ENCODE measurements at places on chromosomes 16 and 17.

GRCh38 chr16:64238571-64238970 is 883.3 kb downstream of the CDH11 start:
- DNase-seq = no peak

DNA sequence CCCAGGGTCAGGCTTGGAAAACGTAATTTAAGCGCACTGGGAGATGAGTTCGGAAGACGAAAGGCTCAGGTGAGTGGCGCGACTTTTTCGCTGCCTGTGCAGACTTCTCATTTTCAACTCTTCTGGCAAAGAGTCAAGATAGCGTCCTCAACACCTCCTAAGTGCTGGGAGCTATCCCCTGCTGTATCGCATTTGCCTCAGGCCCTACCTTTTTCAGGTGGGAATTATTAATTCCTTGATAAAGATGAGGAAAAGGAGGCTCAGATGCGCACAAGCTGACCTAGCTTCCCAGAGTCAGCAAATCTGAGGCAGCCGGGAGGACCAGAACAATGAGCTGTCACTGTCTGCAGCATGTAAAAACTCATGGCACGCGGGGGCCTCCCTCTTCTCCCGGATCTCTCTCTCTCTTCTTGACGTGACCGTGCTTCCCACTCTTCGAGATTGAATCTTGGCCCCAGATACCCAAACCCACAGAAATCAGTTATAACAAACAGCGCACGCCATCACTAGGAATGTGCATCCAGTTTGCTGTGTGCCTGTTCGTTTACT is 512 bp upstream of the ADAMTS18 start:
- DNase-seq = no peak

DNA sequence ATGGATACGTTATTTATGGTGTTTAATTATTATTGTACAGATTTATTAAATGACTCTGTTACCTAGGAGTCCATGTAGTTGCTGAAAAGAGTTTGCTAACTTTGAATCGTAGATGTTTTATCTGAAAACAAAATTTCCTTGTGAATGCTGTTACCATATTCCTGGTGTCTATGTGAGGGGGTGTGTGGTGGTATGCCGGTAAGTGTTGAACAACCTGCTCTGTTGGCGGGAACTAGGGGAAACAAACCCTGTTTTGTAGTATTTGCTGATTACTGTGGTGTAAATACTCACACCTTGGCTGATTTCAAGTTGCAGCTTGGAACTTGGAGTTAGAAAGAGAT is 386.4 kb downstream of the WWOX start:
- DNase-seq = no peak

DNA sequence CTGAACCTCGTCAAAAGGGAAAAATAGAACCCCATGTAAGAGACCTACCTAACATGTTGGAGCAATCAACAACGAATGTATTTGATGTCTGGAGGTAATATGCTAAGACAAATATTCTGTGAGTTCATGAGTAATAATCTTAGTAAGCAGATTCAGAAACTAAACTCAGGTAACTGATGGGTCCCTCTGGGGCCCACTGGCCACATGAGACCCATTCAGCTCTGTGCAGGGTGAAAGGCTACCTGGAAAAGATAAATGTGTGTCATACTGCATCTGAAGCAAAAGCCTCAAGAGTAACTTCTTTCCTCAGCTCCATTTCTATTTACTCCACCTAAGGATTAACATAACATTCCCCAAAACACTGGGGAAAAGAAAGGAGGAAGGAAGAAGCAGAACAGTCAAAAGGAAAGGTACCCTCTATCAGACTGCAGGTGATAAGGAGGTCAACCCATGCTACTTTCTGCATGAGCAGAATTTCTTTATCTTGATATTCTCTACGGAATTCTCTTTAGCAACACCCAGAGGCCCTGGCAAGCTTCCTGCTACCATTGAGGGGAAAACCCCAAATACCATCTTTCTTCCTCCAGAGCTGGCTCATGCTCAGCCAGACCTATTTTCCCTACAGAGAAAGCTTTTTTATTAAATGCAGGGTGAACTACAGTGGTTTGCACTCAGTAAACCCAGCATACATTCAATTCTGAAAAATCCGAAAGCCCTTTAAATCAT is 37.7 kb upstream of the ABCA6 start:
- DNase-seq = no peak

- peak; percentile 32 for DNase-seq
These were observed 1.4 kb upstream of the SPNS2 start for GRCh38 chr17:4497101-4497824.

GRCh38 chr17:49334744-49335512 is 27.1 kb downstream of the ZNF652 start:
- DNase-seq = no peak

DNA sequence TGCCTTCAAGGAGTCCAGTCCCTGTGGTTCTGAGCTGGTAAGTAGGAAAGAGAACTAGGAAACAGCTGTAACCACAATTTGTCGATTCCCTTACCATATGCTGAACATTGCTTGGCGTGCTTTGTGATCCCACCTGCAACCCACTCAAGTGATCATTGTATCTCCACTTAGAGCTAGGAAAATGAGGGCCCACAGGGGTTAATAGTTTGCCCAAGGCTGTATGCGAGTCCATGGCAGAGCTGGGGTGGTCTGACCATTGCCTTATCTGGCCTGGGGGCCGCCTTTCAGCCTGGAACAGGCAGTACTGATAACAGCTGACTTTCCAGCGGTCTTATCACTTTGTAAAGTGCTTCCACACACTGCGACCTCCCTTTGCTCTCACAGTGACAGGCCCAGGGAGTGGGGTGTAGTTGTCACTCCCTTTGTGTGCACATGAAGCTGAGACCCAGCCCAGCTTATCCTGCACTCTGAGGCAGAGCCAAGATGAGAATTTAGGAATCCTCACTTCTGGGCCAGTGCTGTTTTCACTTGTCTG is 9.8 kb downstream of the MYL4 start:
- no peak for DNase-seq

DNA sequence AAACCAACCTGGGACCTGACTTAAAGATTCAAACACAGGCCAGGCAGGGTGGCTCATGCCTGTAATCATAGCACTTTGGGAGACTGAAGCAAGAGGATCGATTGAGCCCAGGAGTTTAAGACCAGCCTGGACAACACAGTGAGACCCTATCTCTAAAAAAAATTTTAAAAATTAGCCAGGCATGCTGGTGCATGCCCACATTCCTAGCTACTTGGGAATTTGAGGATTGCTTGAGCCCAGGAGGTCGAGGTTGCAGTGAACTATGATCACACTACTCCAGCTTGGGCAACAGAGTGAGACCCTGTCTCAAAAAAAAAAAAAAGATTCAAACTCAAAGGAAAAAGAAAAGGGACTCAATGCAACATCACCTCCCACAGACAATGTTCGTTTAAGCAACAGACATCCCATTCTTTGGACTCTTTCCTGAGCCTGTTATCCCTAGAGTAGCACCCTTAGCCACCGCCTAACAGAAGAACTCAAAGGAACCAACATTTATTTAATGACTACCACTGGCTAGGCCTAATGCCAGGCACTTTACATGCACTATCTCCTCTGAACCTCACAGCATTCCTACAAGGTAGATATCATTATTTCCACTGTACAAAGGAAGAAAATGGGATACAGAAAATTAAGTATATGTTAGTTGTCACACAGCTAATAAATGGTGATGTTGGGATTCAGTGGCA is 12.7 kb downstream of the MYO18A start:
- no peak for DNase-seq

DNA sequence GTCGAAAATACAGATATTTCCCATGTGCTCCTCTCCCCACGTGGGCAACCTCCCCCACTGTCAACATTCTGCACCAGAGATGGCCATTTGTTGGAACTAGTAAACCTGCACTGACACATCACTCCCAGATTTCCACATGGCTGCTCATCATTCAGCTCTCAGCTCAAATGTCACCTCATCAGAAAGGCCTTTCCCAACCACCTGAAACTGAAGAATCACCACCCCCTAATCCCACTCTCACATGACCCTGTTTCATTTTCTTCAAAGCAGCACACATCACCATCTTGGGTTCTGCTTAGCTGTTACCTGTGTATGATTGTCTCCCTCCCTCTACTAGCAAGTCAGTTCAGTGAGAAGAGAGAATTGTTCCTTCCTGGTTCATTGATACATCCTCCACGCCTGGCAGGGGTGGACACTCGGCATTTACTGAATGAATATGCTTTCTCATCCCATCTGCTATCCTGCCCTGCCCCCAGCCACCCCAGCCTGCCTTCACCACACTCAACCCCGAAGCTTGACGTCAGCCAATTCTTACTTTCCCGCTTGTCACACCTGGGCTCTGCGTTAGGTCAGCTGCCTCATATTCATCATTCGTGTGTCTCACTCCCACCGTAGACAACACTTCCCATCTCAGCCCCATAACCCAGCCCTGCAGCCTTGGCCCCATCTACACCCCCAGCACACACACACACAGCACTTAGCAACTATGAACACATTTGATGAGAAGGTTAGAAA is 1.5 kb downstream of the C17orf114 start:
- DNase-seq = no peak

GRCh38 chr16:86758932-86759331 is 180.6 kb downstream of the FOXL1 start:
- DNase-seq = no peak

DNA sequence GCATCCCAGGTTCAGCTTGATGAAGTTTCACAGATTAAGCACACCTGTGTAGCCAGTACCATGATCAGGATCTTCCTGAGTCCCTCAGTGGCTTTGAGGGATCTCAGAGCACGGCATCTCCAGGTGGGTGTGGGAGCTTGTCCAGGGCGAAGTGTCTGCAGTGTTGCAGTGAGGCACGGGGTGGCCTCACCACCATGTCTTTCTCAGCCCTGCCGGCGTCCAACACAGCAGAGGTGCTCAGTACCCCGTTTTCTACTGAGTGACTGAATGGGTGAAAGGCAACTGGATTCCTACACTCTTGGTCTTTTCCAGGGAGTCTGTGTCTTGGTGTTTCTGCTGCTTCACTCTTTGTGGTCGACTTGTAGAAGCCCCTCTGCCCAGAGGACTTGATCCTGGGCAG is 63.7 kb downstream of the MPRIP start:
- no peak for DNase-seq

- DNase-seq = no peak
These were observed 19.2 kb upstream of the CACNG4 start for GRCh38 chr17:66945147-66945835.

- peak; percentile 75 for DNase-seq
These were observed 21.3 kb upstream of the SMIM5 start for GRCh38 chr17:75611851-75612429.

- DNase-seq = no peak
These were observed 631 bp downstream of the TBL3 start for GRCh38 chr16:1972490-1972877.

- DNase-seq = no peak
These were observed 4.7 kb upstream of the BEAN1 start for GRCh38 chr16:66422366-66422765.

DNA sequence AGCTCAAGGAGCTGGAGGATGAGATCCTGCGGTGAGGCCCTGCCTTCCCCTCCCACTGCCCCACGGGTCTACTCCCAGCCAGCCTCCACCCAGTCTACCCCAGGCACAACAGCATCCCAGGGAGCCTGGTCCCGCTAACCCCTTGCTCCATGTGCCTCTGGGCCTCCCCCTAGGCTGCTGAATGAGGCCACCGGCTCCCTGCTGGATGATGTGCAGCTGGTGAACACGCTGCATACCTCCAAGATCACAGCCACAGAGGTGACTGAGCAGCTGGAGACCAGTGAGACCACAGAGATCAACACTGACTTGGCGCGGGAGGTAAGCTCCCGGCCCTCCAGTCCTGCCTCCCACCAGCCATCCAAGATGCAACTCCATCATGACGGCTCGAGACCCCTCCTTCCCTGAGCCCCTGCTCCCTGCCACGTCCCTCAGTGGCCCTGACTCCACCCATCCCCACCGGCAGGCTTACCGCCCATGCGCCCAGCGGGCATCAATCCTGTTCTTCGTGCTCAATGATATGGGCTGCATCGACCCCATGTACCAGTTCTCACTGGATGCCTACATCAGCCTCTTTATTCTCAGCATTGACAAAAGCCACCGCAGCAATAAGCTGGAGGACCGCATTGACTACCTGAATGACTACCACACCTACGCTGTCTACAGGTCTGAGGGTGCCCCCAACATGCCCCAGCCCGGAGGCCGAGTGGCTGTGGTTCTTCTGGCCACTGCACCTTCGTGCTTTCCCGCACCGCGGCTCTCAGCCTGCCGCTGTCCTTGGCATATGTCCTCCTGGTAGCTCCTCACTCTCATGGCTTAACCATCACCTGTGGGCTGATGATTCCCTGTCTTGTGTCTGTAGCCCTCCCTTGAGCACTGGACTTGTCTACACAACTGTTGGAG is 15.0 kb upstream of the KDM6B start:
- no peak for DNase-seq

DNA sequence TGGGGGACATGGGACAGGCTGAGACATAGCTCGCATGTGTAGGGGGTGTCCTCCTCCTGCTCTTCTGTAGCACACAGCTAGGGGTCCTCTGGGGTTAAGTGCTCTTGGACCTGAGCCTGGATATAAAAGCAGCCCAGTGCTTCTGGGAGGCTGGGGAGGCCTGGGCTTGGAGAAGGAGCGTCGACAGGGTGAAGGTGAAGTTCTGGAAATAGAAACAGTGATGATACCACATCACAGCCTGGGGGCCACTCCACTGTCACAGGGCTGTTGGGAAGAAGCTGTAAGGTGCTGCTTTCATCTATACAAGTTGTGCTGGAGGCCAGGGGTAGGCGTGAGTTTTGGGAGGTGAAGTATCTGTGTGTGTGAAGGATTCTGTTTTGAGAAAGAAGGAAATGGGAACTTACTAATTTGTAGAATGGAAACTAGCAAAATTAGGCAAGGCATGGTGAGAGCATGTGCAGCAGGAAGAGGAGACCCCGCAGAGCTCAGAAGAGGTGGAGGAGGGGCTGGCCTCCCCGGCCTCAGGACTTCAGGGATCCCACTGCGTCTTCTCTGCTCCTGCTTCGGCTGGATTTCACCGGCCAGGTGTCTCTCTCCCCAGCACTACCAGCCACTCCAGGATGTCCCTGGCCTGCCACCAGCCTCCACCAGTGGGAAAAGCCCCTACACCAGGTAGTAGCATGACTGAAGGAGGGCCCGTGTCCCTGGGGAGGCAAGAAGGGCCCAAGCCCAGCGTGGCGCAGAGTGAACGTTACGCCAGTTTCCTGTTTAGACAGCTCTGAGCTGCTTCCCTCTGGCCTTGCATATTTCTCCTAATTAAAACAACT is 19.4 kb downstream of the PLCG2 start:
- no peak for DNase-seq

DNA sequence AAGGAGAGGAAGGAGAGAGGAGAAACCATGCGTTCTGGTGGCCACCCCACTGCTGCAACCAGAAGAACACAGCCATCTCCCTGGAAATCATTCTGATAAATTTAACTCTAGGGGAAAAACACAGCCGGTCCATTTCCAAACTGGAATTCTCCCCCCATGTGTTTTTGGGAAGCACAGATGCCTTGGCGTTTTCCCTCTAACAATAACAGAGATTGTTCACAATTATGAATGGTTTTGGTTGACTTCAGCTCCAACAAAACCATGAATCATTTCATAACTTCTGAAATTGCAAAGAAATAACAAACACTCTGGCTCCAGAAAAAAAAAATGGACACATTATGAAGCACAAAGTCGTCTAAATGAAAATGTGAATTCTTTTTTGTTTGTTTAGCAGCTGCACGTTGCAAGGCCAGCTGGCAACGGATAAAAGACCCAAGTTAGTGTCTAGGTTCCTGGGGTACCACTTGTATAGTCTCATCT is 46.2 kb downstream of the GNAO1 start:
- DNase-seq = no peak

GRCh38 chr16:71851746-71852145 is 6.0 kb downstream of the ATXN1L start:
- no peak for DNase-seq
